ENCODE measurements at places on chromosomes 2 and 18.

- DNase-seq: no peak
Measured at GRCh38 chr2:128639120-128639477, 320.4 kb upstream of the HS6ST1 start.

DNA sequence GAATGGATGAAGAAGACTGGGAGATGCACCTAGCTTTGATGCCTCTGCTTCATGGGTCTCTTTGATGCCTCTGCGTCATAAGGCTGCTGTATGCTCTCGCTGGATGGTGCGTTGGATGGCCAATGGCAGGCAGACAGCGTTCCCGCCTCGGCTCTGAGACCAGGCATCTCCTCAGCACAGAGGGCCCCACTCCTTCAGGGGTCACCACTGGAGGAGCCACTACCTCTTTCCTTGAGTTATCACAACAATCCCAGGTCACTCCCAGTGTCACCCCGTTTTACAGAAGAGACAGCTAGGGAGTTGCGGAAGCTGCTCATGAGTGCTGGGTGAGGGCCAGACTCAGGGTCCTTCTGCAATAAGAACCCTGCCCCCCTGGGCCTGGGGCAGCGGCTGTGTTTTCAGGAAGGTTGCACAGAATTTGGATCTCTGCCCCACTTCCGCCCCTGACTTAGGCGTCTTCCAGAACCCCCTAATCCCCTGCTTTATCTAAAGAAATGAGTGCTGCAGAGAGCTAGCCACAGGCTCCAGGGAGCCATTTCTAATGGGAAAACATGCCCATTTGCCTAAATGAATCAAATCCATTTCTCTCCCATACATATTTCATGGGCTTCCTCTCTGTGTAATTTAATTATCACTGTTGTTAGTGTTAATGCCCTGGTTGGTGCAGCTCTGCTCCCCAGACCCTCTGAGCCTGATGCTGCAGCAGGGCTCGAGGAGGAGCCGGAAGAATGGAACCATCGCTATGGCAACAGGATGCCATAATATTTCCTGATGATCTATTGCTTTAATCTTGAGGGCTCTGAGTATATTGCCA is 131.8 kb upstream of the HS6ST1 start:
- DNase-seq: no peak

DNA sequence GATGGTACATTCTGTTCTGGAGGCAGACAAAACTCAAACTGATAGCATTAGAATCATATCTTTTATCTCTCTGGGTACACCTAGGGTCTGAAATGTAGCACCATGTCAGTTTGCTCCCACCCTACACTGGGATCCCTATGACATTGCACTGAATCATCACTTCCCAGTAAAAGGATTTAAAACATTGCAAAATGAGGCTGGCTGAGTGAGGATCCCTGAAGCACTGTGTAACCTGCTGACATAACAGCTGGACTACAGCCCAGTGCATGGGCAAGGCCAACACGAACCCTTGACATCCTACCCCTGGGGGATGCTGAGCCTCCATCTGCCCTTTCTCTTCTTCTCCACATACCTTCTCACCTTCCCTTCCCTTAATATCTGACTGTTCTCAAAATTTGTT is 253.2 kb downstream of the TTC32 start:
- DNase-seq: no peak

DNA sequence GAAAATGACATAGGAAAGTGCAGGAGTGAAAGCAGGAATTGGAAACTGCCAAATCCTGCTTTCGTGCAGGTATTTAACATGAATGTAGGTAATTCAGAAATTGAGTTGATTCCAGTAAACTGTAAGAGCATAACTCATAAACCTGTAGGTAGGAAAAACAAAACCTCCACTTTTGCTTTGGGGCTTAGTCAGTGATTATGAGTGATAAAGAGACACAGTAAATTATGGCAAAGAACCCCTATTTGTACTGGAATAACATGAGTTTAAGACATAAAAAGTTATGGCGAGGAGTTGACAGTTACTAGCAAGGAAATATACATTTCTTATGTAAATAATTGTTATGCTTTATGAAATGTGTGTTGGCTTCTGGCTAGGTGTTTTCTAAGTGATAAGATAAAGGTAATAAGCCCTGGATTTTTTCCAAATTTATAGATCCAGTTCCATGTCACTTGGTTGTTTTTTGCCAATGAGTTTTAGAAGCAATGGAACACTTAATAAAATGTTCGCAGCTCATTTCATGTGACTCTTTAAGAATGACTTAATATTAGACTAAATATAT is 17.3 kb downstream of the MAP3K20 start:
- no peak for DNase-seq

DNA sequence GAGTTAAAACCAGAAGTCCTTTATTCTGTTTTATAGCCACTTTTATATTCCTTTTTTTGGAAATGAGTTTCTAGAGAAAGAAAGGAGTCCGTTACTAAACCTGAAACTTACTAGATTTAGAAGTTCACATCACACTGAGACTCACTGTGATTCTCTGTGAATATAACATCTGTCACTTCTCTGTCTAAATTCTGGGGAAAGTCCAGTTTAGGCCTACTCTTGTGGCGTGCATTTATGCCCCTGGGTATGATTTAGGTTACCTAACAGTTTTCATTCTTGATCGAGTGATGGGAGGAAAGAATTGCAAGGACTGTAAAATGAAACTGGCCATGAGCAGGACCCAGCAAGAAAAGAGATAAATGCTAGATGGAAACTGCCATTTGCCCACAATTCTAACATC is 449.6 kb downstream of the SPAG16 start:
- DNase-seq: no peak

- DNase-seq: no peak
Measured at GRCh38 chr18:24114924-24115549, 23.8 kb upstream of the CABYR start.

DNA sequence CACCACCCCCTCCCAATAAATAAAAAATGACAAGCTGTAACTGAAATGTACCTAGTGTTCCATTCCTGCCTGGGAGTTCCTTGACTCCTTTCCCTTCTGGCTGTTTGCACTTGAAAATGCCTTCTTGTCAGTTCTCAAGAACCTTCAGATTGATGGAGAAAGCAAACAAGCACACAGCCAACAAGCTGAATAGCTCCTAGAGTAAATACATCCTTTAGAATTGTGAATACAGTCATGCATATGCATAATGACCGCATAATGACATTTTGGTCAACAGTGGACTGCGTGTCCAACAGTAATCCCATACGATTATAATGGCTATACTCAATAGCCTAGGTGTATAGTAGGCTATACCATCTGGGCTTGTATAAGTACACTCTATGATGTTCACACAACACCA is 97.0 kb downstream of the LYPD6 start:
- no peak for DNase-seq

Measured in ACHN (cell line).